Activated CD8-positive, alpha-beta memory T cell treated with anti-CD3 and anti-CD28 coated beads, Interleukin-2, amount 50 U/mL, for 48 hours (primary cell): ENCODE measurements at places on chromosomes 4 and X.

GRCh38 chr4:135371137-135371536, 1169.5 kb upstream of the PABPC4L start:
- no peak for DNase-seq

- no peak for DNase-seq
Observed at GRCh38 chrX:53186351-53186750, 38.7 kb downstream of the KDM5C start.

DNA sequence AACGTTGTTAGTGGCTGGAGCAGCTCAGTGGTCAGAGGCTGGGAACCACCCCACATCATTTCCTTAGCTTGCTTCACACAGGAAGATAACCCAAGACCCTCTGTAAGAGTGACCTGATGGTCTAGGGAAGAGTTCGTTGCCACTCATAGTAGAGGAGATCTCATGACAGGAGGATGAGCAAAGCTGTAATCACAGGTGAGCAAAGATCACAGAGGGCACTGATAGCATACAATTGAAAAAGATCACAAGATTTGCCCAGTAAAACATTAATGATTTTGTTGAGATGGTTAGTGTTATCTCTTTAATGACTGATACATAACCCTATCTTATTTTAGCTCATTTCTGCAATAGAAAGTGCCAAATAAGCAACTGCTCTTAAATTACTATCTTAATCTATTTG, 44.1 kb downstream of the LARP7 start:
- no peak for DNase-seq

DNA sequence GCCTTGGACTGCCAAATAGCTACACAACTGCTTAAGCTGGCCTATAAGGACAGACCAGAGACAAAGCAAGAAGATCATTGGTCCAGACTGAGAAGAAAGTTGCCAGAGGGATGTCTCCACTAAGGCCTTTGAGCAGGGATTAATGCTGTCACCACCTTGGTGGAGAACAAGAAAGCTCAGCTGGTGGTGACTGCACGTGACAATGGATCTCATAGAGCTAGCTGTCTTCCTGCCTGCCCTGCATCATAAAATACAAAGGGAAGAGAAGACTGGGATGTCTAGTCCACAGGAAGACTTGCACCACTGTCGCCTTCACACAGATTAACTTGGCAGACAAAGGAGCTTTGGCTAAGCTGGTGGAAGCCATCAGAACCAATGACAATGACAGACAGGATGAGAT, 40.5 kb upstream of the FAM120C start:
- no peak for DNase-seq

DNA sequence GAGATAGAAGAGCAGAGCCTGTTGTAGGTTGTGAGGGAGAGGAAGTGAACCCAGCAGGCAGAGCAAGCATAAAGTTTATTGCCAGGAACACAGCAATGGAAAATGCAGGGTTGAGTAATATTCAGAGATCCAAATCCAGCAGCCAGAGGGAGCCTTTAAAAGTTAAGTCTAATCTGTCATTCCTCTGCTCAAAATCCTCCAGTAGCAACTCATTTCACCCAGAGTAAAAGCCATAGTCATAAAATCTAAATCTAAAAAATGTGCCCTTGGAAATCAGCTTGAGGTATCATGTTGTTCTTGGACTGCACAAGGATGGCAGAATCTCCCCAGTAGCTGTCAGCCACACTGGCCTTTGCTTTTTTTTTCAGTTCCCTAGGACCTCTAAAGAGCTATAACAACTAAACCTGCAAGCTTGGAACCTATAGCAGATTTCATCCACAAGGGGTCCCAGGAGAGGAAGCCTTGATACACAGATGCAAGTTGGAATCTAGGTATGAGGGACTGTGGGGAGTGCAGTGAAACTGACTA, 62.9 kb upstream of the FRAS1 start:
- no peak for DNase-seq

DNA sequence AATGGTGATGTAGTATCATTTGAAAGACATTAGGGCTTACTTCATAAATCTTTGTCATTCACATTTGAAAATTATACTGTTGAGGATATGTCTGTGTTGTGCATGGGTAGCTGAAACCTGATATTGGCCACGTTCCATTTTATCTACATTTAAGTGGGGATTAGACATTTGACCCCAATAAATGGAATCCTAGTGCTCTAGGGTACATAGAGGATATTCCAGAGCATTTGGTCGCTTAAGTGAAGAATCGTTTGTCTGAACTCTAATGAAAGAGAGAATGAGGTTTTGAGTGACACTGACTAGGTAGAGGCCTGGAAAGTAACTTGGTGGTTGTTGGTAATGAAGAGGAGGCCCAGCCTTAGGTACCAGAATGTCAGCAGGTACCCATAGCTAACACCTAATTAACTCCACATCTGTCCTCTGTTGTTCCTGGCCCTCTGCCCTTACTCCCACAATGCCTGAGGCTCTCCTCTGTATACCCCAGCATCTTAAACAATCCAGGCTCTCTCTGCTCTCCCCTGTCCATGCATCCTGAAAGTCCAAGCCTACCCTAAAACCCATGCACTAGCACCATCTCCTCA, 299.5 kb upstream of the KLF3 start:
- DNase-seq: no peak

DNA sequence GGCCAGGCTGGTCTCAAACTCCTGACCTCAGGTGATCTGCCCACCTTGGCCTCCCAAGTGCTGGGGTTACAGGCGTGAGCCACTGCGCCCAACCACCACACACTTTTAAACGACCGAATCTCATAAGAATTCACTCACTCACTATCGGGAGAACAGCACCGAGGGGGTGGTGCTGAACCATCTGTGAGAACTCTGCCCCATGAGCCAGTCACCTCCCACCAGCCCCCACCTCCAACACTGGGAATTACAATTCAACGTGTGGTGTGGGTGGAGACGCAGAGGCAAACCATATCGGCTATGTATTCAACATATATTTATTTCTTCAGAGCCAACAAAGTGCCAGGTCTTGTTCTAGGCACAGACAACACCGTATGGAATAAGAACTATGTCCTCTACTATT, 3.6 kb downstream of the TLR3 start:
- no peak for DNase-seq

GRCh38 chr4:67052814-67053675, 492.3 kb downstream of the CENPC start:
- DNase-seq: no peak

GRCh38 chr4:74499986-74500781, 55.2 kb downstream of the AREG start:
- DNase-seq: no peak

DNA sequence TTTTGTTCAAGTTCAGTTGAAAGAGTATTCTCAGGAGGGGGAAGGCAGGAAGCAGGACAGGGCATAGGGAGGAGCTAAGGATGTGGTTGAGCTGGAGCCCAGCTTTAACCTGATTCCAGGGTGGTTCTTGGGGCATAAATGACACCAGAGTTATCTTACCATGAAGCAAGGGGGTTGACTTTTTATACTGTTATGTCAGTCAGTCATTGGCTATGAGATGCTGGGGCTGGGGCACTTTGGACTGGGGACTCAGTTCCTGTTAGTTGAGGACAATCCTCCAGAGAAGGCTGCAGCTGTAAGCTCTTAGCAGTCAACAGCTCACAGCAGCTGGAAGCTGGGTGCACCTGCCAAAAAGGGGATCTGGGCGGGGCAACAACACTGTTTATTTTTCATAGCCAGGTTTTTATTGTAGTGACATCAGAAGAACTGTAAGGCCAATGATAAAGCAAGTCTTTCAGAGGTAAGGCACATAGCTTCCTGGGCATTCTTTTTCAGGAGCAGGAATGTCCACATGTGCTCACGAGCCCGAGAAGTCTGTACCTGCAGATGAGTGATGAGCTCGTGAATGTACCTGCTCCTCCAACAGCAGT, 78.5 kb downstream of the MID1IP1 start:
- DNase-seq: no peak

GRCh38 chrX:68922013-68922412, 93.2 kb downstream of the EFNB1 start:
- no peak for DNase-seq

DNA sequence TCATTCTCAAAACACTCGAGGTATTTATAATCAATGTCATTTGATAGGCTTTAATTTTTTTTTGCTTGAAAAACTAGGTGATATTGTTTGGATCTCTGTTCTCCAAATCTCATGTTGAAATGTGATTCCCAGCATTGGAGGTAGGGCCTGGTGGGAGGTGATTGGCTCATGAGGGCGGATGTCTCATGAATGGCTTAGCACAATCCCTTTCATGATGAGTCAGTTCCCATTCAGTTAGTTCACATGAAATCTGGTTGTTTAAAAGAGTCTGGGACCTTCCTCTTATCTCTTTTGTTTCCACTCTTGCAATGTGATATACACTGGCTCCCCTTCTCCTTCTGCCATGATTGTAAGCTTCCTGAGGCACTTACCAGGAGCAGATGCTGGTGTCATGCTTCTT, 638.7 kb downstream of the DMD start:
- no peak for DNase-seq

- no peak for DNase-seq
Observed at GRCh38 chrX:20664131-20664530, 397.4 kb upstream of the RPS6KA3 start.

GRCh38 chr4:41134581-41134980, 79.8 kb downstream of the APBB2 start:
- DNase-seq: no peak

DNA sequence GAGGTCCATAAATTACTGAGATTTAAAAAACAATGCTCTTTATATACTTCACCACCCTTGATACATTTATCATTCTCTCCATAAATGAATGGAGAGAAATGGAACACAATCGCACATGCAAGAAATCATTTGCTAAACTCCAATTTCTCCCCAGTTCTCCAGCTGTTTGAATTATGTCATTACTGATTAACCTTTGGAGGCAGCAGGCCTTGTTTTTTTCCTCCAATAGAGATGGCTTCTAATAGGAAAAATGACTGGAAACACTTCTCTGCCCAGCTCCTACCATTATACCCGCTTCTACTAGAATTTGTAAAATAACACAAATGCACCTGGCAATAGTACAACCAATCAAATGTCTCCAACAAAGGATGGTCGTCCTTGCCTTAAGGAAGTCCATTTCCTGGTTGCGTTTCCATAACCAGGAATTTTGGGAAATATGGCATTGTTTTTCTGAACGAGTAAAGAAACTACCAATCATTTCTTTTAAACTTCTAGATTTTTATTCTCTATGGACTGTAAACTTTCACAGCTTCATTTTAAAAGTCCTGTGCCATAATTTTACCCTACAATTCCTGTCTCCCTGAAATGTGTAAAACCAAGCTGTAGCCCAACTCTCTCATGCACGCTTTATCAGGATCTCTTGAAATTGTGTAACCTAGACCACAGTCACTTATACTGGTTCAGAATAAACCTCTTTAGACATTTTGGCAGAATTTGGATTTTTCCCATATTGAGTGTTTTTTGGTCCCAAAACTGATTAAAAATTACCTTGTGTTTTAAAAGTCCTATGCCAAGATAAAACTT, 60.1 kb downstream of the APBB2 start:
- no peak for DNase-seq

GRCh38 chr4:66571145-66571695, 900.9 kb upstream of the EPHA5 start:
- no peak for DNase-seq

DNA sequence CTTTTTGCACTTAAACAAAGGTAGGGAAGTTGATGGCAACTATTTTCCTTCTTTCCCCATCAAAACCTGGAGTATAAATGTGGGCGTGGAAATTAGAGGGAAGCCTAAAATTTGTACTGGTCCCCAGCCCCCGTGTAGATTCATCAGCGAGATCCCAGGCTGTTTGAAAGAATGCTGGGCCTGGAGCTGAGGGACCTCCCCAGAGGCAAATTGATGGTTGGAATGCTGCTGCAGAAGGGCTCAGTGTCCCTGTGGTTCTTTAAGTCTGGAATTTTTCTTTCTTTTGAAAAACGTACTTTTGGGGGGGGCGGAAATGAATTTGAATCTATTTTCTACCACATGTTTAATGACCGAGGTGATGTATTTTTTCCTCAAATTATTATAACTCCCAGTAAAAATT, 197.2 kb downstream of the CBR4 start:
- no peak for DNase-seq

GRCh38 chrX:2635342-2635741, 55.8 kb upstream of the CD99 start:
- no peak for DNase-seq

- no peak for DNase-seq
Observed at GRCh38 chr4:136873555-136873954, 658.7 kb downstream of the PCDH18 start.

GRCh38 chrX:8729811-8730210, 2.1 kb downstream of the ANOS1 start:
- DNase-seq: no peak

GRCh38 chrX:39820938-39821708, 276.6 kb downstream of the BCOR start:
- DNase-seq: no peak

GRCh38 chr4:76606645-76607265, 171.7 kb downstream of the SHROOM3 start:
- DNase-seq: no peak

- DNase-seq: peak; percentile 22
Observed at GRCh38 chrX:56786889-56787733, 58.1 kb downstream of the NBDY start.

GRCh38 chr4:159077702-159078495, 25.0 kb upstream of the RAPGEF2 start:
- no peak for DNase-seq

DNA sequence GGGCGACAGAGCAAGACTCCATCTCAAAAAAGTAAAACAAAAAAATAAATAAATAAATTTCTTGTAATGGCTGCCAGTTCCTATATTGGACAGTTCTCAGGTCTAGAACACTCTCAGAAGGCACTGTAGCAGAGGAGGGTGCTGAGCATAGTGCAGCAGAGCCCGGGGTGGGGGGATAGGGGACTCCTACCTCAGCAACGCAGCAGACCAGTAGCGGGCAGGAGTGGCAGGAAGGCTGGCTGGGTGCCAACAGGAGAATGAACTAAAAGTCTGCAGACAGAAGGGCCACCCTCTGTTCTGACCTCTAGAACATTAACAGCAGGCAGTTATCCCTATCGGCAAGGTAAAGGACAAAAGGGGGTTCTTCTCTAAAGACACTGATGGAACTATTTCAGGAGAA, 20.2 kb downstream of the PDK3 start:
- no peak for DNase-seq

DNA sequence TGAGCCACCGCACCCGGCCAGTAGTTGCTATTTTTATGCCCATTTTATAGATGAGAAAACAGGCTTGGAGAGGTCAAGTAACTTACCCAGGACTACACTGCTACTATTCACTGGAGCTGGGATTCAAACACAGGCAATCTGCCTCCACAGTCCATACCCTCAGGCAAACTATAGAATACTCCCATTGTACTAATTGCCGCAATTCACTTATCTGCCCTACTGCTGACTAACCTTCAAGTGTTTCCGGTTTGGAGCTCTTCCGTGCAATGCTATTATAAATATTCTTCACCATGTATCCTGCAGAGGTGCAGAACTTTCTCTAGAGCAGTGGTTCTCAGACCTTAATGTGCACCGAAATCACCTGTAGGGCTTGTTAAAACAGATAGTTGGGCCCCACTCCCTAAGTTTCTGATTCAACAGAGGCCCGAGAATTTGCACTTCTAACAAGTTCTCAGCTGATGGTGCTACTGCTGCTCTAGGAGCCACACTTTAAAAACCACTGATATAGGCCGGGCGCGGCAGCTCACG, 1.9 kb upstream of the G3BP2 start:
- DNase-seq: no peak
